CD4-positive, alpha-beta T cell treated with Interleukin-15 for 1 hour (primary cell): ENCODE measurements at places on chromosomes 12 and 14.

GRCh38 chr14:98858158-98858557 is 413.8 kb downstream of the BCL11B start:
- DNase-seq = no peak

DNA sequence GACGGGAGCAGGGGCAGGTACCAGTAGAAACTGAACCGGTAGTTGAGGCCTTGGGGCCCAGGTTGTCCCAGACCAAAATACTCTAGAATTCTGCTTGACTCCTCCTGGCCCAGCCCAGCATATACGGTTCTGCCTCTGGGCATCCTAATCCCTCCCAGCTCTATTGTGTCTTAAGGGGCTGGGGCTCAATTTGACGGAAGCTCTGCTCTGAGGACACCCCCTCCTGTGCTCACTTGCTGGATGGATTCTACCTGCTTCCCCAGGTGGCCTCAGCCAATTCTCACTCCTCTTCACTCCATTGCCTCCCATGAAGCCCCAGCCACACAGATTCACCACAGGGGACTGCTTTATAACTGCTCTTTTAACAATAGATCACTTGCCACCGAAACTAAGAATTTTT is 219.5 kb upstream of the FKBP4 start:
- no peak for DNase-seq

DNA sequence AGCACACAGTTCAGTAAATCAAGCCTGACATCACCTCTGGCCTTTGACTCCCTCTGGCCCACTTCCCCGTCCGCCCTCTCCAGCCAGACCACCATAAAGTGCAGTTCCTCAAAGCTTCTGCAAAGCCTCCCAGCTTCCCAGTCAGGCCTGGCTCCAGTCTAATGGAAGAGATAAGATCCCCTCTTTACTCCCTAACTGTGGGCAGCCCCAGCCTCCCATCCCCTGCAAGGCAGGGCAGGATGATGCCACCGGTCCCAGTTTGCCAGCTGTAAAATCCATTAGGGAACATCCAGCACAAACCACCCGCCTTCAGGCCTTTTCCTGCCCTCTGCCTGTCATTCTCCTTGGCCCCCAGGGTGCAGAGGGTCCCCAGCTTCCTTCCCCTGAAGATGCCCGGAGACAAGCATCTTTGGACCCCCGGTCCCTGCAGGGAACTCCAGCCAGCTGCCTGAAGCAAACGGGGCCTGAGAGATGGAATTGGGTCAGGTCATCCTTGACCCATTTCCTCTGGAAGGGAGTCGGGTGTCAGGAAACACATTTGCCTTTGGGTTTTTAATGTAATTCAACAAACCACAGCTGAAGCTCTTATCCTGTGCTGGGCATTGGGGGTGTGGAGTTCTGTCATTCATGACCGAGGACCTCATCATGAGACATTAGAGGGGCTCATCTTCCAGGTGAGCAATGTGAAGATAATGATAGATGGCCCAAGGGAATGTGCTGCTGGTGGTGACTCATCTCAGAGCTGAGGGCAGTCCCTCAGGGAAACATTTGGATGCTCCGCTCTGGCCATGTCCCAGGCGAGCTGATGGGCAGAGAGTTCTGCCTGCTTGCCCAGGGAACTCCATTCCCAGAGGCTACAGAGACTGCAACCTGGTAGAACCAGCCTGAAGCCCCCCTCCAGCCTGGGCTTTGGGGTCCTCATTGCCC is 93.8 kb upstream of the CLMN start:
- DNase-seq = no peak

DNA sequence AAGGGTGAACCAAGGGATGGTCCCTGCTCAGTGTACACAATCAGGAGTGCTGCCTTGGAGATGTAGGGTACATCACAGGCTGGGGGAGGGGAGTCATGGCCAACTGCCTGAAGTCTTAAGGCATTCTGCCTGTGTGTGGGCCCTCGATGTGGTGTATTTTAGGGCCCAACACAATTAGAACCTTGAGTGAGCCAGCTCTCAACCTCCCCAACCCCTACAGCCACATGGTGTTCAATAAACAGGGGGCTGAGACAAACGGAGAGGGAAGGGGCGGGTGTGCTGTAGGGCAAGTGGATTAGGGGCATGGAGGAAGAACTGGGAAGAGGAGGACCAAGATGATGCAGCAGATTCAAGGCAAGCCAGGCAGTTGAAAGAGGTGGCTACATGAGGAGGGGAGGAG is 8.6 kb upstream of the CHD4 start:
- no peak for DNase-seq

DNA sequence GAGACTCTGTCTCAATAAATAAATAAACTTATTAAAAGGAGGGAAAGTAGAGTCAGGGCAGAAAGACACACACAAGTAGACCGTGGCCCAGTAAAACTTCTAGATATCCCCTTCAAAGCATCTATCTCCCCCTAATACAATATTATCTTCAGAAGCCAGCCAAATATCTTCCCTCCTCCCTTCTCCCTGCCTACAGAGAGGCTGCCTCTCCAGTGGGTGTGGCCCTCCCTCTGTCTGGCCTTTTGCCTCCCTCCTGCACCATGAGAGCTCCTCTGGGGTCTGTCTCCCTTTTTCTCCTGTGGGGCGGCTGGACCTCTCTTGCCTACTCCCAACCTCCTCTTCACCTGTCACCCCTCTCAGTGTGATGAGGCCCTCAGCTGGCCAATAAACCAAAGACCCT is 139.2 kb downstream of the EGLN3 start:
- no peak for DNase-seq

DNA sequence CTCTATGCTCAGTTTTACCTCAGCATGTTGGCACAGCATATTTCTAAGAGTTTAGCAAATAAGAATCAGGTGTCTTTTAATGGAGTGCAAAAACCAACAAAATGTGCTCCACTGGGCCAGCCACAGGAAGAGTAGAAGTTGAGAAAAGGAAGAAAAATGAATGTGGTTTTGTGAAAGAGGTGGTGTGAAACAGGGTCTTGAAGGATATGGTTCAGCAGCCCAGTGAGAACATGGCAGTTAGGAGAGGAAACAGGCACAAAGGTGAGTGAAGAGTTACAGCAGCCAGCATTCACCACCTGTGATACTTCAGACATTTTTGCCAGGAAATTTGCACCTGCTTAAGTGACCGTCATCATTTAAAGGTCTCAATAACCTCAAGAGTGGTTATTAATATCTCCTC is 2.4 kb downstream of the STAB2 start:
- DNase-seq = no peak

DNA sequence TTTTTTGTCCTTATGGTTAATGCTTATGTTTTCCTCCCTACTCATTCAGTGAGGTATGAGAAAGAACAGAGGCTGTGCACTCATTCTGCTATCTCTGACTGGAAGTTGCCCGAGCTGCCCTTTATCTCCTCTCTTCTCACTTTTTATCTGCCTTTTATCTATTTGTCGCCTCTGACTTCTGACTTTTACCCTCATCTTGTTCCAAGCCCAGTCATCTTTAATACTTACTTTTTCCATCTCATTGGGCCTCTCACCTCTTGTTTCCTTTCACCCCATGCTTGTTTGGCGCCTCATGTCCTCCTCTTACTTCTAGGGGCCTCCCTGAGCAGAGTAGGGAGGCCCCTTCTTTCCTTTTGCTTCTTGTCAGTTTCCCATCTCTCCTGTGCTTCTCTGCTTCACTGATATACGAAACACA is 50.7 kb downstream of the DIP2B start:
- no peak for DNase-seq

DNA sequence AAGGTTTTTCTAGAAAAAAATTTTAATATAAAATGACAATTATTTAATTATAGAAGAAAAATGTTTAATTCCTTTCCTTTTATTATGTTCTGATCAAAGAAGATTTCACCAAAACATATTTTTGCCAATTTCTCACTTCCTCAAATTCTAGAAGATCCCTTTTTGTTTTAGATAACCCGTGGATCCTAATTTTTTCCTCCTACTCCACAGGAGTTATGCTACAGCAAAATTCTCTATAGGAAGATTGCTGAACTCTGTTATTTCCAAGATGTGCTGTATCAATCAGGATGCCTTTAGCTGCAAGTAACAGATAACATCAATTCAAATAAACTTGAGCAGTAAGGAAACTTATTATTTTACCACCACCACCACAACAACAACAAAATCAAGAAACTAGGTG is 3.8 kb upstream of the SNX6 start:
- no peak for DNase-seq

DNA sequence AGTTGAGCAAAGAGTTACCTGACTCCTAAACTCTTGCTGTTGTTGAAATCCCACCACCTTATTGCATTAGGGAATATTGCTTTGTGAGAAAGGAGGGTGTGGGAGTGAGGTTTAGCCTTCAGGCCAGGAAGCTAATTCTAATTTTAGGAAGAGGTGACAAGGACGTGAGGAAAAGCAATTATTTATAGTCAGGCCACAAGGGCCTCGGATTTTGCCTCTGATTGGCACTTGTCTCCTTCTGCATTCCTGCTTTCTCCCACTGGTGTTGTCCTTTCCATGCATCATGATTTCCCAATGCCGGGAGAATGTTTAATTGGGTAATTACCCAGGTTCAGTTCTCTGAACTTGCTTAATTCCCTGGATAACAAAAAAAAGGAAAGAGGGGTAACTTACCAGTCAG is 37.9 kb upstream of the SLC38A2 start:
- DNase-seq = no peak

GRCh38 chr14:52845081-52845480 is 53.7 kb upstream of the GNPNAT1 start:
- no peak for DNase-seq

GRCh38 chr12:53381731-53382630 is 2.0 kb downstream of the SP1 start:
- peak; percentile 57 for DNase-seq

DNA sequence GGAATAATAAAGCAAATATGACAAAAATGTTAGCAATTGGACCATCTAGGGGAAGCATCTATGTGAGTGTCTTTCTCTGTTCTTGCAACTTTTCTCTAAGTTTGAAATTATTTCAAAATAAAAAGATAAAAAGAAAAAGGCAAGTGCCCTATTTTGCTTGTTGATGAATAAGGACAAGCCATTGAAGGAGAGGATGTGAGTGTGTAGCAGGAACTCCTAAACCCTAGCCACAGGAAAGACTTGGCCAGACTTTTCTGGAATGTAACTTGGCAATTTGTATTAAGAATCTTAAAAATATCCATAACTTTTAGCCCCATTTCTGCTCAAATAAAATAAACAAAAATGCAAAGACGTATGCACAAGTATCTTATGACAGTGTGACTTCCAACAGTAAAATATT is 279.4 kb downstream of the CACNA1C start:
- DNase-seq = no peak

DNA sequence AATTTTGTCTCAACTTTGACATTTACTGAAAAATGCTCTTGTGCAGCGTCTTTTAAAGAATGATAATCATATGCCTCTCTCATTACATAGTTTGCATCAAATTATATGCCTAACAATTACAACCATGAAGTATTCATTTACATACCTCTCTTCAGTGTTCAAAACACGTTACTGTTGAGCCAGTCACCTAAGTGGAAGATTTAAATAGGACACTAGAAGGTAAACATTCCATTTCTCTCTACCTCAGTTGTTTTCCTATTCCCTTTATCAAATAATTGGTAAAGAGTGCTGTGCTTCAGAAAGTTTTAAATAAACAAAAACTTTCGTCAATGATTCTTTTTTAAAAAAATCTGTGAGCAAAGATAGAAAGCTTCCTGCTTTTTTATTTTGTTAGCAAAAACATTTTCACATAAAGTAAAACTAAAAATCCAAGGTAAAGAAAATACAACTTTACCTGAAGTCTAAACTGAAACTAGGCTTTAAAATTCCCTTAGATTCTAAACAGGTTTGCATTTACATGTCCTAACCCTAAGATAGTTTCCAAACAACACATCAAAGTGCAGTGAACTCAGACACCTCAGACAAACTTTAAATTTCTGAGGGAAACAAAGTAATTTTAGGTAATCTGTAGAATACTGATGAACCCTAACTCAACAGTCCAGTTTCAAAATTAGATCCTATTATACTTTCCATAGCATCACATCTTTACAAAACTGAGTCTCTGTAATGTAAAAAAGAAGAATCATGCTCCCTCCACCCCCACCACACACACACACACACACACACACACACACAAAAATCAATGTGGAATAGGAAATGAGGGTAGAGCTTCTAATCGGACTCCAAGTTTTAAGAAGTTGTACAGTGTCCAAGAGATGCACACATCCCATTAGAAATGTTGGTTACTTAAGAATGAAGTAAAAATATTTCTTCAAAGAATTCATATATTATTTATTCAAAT is 46.2 kb downstream of the PAWR start:
- DNase-seq = no peak

DNA sequence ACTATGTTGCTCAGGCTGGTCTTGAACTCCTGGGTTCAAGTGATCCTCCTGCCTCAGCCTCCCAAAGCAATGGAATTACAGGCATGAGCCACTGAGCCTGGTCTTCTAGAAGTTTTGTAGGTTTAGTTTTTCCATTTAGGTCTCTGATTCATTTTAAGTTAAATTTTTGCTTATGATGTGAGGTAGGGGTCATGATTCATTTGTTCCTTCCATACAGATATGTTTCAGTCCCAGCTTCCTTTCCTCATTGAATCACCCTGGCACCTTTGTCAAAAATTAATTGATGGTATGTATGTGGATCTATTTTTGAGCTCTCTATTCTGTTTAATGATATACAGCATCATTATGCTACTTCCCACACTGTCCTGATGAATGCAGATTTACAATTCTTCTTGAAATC is 25.6 kb upstream of the CABP1 start:
- DNase-seq = no peak

DNA sequence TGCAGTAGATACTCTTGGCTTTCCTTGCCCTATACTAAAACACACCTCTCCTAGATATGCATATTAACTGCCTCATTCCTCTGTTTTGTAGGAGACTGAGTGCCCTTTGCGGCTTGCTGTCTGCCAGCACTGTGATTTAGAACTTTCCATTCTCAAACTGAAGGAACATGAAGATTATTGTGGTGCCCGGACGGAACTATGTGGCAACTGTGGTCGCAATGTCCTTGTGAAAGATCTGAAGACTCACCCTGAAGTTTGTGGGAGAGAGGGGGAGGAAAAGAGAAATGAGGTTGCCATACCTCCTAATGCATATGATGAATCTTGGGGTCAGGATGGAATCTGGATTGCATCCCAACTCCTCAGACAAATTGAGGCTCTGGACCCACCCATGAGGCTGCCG is 15.4 kb downstream of the TRAFD1 start:
- no peak for DNase-seq

DNA sequence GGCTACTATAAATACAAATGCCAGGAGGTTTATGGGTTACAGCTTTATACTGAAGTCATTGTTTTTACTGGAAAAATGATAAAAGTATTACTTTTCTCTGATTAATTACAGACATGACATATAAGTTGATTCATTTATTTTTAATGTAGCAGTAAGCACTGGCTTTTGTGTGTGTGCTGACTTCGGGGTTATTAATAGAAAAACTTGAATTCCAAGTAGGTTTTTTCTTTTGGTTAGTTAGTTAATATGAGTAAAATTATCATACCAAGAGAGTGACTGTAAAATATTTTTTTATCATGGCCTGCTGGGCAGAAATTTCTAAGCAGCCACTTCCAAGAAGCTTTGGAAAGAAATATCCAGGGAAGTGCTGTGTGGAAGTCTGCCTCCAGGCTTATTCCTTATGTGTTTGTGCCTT is 56.4 kb downstream of the IFT81 start:
- DNase-seq = no peak
